ENCODE measurements at places on chromosomes 11 and 22.

GRCh38 chr22:30250661-30251267, 4.2 kb upstream of the LIF start:
- DNase-seq, result peak; percentile 73

DNA sequence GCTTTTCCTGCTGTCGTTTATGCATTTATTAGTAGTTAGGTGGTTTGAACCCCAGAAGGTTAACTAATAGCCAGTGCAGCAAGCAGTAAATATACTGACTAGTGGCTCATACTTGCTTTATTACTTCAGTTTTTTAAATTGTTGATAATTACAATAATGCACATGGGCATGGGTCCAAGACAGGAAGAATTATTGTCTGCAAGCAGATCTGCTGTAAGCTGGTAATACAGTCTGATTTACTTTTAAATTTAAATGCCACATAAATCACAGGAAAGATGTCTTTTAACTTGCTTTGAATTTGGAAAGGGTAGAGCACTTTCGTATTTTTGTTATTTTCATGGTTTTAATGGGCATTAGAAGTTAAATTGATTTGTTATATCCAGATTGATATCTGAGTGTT, 27.1 kb downstream of the APLP2 start:
- no peak for DNase-seq

- DNase-seq, result no peak
Measured at GRCh38 chr11:120201653-120202052, 9.2 kb upstream of the OAF start.

DNA sequence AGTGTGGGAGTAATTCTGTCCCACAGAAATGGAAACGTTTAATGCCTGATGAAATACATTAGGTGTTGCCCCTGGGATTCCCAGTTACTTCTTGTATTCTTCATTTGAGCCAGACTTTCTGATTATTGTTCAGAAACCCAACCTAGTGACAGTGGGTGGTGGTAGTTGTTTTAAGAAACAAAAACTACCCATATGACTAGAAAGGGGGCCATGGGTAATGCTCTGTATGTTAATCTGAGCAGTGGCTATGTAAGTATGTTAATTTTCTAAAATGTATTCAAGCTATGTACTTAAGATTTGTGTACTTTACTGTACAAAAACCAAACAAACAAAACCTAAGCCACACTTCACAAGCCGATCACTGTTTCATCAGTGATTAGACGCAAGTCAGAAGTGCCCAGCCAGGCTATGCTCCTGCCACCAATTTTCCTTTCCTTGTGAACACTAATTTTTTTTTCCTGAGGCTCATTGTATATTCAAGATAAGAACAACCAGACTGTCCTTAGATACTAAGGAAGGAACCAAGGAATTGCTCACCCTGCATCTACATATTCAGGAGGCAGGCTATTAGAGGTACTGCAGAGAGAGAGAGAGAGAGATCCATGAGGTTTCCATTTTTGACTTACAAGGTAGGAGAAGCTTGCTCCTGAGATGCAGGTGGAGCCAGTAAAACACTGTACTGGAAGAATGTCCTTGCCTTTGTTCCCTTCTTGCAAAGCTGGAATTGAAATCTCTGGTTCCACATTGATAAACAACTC, 122.7 kb downstream of the DBX1 start:
- DNase-seq, result no peak

DNA sequence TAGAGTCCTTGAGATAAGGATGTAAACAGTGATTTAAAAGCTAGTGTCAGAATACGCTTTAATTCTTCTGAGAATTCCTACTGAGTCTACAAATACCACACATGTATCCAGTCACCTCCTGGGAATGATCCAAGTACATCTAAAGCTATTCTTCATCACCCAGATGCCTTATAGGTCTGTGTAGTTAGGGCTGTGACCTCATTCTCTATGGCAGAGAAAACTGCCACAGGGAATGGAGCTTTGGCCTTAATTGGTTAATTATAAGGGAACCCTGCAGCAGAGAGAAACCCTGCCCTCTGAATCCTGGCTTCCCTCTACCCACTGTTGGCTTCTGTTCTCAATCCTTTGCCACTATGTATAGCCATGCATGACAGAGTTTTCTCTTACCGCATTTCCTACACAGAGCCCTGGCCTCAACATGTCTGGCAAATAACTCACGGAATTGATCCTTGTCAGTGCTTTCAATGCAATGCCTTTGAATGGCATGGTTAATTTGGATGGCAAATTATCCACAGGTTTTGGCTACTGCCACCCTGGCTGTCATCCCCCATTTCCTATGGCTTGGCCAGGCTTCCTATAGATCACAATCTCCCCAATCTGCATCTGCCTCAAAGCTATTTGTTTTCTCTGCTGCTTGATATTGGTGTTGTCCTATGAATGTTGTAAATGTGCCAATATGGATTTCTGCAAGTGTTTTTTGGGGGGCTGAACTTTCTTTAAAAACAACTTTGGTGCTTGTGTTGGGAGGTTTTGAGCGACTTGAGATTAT, 2.9 kb downstream of the DIXDC1 start:
- peak; percentile 44 for DNase-seq

- no peak for DNase-seq
Measured at GRCh38 chr11:110629594-110629993, 82.6 kb downstream of the ARHGAP20 start.

DNA sequence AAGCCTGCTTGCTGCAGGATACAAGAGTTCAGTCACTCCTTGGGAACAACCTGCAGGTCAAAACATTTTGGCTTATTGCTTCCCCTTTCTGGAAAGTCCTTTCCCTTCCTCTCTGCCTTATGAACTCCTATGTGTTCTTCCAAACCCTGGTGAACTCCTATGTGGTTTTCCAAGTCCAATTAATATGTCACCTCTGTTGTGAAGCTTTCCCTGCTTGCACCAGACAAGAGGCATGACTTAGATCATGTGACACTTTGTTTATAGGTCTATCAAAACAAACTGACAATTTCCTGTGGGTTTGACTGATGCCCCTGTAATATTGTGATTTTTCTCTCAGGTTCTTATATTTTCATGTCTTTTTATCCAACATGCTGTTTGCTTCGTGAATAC, 64.2 kb downstream of the ENDOD1 start:
- no peak for DNase-seq

DNA sequence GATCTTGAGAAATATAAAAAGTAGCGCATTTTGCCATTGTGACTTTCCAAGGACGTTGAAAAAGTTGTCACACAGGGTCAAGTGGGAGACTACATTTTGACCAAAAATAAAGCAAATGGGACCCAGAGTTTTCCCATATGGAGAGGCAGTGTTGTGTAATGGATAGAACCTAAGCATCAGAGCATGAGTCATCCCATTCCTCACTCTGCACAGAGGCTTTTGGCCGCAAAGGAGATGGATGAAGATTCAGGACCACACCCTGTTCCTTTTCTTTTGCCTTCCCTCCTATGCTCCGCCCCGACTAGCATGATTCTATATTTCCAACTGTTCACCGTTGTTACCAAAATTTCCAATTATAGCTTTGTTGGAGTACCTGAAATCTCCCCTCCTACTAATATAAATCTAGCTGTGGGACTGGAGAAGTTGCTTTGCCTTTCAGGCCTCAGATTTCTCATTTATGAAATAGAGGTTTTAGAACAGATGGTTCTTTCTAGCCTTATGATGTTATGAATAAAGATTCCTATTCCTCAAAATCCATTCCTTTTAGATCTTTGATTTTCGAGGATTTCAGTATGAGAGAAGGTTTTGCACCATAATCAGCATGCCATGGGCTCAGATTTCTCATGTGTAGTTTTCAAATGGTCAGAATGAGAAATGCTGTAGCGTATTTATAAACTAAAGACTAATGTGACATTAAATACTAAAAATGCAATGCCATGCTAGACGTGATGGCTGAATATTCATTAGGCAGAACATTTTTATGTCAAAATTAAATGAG, 921.9 kb upstream of the TENM4 start:
- no peak for DNase-seq

GRCh38 chr11:78156127-78156844, 16.9 kb upstream of the ALG8 start:
- DNase-seq, result no peak

DNA sequence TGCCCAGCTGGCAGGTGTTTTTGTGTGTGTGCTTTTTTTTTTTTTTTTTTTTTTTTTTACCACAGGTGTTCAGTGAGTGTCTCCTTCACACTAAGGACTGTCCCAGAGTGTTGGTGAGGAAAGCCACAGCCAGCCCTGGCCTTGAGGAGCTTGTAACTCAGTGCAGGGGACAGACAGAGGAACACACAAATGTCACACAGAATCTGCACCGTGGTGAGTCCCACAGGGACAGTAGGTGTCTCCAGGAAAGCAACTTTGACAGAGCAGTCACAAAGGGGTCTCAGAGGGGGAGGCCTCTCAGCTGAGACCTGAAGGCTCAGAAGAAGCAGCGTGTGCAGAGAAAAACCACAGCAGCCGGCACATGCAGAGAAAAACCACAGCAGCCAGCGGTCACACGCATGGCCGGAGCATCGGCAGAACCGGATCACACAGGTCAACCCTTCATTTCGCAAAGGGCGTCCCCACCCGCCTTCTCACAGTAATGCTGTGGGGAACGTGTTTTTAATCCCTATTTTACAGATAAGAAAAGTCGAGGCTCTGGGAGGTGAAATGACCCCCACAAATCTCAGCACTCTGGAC, 101.7 kb upstream of the PRR5 start:
- no peak for DNase-seq

DNA sequence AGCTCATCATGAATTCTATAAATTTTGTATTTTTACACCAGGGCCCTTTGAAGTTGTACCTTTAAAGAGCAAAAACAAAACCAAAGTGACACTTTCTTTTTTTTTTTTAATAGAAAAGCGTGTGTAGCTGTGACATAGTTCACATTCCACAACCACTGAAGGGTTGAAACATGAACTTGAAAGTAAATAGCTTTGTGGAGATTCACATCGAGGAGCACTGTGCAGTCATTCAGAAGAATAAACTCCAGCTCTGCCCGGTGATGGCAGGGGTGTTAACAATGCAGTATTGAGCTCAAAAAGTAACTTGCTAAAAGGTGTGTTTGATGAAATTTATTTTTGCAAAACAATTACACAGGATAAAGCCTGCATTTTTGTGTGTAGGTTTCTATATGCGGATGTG, 1166.2 kb downstream of the TBC1D22A start:
- no peak for DNase-seq

GRCh38 chr22:43476341-43476740, 64.5 kb downstream of the MPPED1 start:
- no peak for DNase-seq

GRCh38 chr11:107999759-108000455, 8.8 kb upstream of the CUL5 start:
- DNase-seq, result peak; percentile 33

DNA sequence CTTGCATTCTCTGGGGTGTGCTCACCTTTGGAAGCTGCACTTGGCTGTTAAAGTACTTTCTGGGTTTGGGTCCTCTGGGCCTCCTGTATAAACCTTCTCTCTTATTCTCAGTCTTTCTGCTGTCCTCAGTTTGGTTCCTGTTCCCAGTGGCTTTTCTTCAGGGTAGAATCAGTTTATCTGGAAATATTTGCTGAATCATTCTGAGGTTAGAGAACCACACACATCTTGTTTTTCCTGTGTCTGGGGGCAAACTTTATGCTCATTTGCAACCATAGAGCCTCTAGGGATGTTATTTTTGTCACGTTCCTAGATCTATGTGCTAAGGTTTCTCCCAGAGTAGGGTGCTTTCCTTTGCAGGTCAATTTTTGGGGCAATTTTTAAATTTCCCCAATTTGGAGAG, 224.3 kb upstream of the C11orf87 start:
- DNase-seq, result peak; percentile 25

GRCh38 chr11:111372538-111372937, 6.5 kb downstream of the POU2AF1 start:
- no peak for DNase-seq

- DNase-seq, result peak; percentile 27
Measured at GRCh38 chr22:25488244-25489020, 76.0 kb upstream of the GRK3 start.

DNA sequence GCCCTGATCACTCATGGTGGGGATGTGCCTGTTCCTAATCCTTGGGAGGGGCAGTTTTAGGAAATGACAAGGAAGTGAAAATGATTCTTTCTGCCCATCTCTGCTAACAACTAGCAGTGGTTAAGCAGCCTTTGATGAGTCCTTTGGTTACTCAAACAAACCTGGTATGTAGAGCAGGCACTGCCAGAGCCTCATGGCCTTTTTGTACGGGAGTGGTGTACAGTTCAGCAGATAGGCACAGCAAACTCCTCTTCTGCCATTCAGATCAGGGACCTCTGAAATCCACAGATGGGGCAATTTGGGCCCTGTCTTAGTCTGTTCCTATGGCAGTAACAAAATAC, 66.2 kb downstream of the FZD4 start:
- peak; percentile 28 for DNase-seq

GRCh38 chr11:17443423-17443822, 33.2 kb downstream of the ABCC8 start:
- DNase-seq, result no peak

DNA sequence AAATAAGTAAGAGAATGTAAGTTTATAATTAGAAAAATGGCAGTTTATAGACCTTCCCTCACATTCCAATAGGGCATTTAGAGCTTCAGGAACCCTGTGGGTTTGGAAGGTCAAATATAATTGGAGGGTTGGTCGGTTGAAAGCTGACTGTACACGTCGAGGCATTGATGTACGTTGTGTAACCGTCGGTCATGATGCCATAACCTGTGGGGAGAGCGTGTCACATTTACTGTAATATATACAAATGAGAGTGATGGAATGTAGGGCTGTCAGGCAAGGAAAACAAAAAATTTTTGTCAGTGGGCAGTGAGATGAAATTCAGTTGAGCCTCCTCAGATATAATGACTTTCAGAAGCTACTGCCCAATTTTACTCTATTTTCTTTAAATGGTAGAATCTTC, 88.5 kb downstream of the ARL14EP start:
- DNase-seq, result no peak

DNA sequence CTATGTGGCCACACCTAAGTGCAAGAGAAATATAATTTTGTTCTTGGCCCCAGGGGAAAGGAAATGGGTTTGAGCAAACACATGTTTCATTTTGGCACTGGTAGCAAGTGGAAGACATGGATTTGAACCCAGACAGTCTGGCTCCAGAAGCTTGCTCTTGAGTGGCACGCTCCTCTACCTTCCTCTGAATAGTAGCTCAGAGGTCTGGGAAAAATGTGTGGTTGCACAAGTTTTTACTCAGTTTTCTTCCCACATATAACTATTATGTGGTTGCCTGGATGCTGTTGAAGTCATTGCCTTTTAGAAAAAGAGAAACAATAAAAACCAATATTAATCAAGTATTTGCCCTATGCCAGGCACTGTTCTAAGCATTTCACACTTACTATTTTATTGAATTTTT, 16.3 kb downstream of the PARVA start:
- no peak for DNase-seq

DNA sequence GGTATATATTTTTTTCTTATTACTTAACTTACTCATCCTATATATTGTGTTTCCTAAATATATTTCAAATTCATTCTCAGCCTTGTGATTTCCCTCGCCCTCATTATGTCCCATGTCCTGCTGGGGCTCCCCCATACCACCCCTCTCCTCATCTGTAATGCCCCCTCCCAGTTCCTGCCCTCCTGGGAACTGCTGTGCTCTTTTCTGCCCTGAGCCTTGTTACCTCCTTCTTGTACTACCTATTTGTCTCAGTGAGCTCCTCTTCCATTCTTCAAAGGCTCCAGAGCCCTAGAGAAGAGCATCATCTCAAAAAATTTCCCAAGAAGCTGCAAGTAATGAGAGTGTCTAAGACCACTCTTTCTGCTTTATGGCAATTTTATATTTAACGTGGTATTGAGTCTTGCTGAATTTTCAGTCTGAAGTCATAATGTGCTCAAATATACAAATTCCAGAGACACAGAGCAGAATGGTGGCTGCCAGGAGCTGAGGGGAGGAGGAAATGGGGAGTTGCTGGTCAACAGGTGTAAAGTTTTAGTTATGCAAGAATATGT, 66.5 kb upstream of the TOP3B start:
- DNase-seq, result no peak

GRCh38 chr22:50250555-50251476, at the start of gene HDAC10:
Gene HDAC10, minus strand, starts transcription at chr22:50251265. Its CDS starts 233 bp downstream, at chr22:50251032.
- DNase-seq, result peak; percentile 95
